Umbilical cord (tissue), 2 donors: ENCODE measurements at places on chromosomes 12 and 14.

DNA sequence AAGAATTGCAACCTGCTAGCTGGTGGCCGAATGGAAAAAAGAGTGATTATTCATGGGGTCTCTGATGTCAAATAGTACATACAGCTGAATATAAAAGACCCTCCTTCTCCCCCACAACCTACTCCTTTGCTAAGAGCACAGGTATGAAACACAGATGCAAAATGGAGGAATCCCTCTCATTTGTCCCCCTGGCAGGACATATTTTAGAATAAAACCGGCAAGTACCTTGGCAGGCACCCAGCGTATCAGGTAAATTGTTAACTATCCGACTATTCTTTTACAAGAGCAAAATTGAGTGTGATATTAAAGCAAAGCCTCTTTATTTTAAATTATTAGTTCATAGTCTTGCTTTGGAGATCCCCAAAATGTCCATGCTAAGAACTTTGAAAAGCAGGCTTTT is 73.7 kb upstream of the USP44 start:
- no peak for DNase-seq

DNA sequence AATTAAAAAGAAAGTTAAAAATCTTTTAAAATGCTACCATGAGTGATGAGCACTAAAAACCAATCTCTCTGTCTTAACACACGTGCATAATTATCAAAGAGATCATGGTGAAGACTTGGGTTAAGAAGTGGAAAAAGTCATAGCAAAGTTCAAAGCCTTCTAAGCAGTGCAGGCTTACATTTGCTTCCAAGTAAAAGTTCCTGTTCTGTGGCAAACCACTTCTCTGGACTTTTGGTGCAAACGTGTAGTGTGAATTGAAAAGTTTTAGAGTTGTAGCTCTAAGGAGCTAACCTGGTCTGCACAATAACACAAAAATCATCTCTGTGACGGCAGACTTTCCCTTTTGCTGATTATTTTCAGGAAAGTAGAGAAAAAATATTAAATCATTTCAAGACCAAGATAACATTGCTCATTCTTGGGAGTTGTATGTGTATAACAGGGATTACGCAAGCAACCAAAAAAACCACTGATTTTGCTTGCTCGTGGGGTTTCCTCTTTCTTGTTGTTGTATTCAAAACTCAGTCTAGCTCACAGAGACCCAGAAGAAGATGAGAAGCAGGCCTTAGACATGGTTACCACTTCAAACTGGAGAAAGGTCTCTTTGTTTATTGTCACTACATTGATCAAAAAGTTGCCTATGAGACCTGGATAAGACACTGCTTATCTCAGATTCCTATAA is 2.3 kb upstream of the GLIPR1 start:
- DNase-seq = peak; percentile 77

- no peak for DNase-seq
These were observed 3.4 kb downstream of the DCTN2 start for GRCh38 chr12:57543581-57543980.

DNA sequence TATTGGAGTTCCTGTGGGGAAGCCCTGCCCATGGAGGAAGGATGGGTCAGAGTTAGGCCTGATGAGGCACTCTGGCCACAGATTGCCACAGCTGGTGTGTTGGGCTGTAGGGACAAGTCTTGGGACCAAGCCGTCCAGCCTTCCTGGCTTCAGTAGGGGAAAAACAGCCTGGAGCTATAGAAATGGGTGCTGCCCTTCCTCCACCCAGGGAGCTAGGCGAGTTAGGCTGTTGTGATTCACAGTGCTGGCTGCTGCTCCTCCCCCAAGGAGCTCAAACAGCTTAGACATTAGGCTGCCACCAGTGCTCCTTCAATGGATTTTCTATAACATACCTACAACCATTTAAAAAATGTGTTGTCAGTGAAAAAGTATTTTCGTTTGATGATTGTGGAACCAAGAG is 274.3 kb downstream of the RPL10L start:
- no peak for DNase-seq

DNA sequence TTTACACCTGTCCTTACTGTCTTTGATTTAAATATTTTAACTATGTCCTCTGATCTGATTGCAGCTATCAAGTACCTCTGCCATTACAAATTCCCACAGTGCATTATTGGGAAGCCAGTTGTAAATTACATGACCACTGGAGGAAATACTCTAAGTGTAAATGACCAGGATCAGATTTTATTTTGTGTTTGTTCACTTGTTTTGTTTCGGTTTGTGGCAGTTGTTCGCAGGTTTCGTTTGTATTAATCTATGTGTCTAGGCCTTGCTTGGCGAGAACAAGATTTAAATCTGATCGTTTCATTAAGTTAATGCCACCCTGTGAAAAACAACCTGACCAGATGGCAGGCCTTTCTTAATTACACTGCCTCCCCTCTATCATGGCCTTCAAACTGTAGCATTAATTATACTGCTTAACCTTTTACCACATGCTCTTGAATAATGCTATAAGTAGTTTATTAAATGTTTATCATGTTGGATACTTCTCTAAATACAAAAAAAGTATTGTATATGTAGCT is 990.1 kb downstream of the TMTC2 start:
- no peak for DNase-seq

DNA sequence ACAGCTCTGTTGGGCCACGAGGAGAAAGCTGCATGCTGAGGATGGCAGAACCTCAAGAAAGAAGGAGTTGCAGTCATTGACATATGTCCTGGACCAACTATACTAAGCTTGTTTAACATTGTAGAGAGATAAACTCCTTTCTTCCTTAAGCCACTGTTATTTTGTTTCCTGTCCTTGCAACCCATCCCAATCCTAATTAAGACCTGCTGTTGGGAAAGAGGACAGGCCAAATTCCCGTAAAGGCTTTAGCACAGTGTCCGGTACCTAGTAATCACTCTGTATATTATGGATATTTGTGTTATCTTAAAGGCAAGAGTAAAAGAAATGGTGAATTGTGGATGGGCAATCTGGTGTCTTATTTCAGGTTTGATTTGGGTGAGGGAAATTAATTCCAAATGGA is 53.5 kb upstream of the WSCD2 start:
- no peak for DNase-seq

DNA sequence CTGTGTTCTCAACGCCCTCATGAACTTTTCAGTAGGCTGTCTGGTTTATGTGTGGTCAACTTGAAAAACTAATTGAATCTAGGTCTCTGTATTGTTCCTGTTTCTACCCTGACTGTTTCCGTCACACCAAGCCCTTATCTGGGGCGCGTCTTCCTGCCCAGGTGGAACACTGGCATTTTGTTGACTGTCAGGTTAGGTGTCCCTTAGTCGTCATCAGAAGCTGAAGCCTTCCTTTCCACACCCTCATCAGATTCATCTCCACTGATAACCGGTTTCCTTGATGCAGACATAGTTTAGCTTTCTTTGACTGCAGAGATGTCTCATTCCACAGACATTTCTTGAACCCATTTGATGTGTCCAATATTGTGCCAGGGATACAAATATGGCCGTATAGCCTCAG is 96.5 kb downstream of the DUSP16 start:
- DNase-seq = no peak

DNA sequence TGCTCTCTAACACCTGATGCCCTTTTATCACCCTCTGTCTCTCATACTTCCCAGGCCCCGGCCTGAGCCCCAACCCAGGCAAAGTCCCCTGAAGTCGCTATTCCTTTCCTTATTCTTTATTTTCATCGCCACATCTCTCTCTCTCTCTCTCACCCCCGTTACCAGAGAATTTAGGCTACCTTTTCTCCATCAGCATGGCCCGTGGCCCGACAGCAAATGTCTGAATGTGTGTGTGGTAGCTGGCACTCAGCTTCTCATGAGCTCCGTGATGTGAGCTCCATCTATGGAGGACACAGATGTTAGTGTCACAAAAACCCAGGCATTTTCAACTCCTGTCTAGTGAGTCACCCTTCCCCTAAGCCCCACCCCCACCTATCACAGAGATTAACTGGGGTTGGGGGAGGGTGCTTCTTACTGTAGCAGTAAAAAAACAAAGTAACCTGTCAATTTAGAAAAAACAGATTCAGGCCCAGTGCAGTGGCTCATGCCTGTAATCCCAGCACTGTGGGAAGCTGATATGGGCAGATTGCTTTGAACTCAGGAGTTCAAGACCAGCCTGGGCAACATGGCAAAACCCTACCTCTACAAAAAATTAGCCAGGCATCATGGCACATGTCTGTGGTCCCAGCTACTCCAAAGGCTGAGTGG is 53.8 kb downstream of the VCPKMT start:
- peak; percentile 70 for DNase-seq

- DNase-seq = peak; percentile 68
These were observed 143.5 kb downstream of the SCARB1 start for GRCh38 chr12:124720004-124720680.

DNA sequence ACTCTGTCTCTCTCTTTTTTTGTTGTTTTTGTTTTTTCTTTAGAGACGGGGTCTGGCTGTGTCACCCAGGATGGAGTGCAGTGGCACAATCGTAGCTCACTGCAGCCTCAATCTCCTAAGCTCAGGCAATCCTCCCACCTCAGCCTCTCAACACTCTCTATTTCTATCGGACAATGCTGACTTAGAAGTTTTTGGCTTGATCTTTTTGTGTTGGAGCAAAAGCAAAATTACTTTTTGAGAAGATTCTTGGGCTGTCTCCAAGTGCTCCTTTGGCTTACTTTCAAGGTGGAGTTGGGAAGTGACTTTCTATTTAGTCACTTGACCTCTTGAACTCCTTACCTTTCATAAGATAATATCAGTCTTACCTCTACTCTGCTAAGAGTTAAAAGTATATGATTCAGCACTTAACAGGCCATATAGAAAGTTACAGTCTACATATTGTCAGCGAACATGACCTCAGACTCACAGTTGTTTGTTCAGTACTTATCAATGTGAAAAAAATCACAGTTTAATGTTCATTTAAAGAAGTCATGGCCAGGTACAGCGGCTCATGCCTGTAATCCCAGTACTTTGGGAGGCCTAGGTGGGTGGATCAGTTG is 15.4 kb upstream of the MIA2 start:
- DNase-seq = no peak

GRCh38 chr14:95273001-95273978 is 46.4 kb downstream of the CLMN start:
- DNase-seq = peak; percentile 86

DNA sequence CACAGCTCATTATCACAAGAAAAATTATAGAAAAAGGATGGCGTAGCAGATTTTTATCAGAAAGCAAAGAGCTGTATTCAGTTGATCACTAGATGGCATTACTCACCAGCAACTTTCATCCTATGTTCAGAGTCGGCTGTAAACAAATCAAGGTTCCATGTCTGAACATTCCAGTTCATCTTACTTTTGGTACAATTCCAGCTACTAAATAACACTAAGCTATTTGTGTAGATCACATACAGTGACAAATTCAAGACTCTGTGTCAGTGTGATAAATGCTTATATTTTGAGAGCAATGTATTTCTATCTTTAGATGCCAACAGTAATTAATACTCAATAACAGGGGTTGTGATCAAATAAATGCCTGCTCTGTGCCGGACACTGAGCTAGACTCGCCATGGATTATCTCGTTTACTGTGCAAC is 30.1 kb downstream of the NRDE2 start:
- peak; percentile 73 for DNase-seq

GRCh38 chr12:77033658-77034536 is 31.5 kb downstream of the E2F7 start:
- peak; percentile 29 for DNase-seq

DNA sequence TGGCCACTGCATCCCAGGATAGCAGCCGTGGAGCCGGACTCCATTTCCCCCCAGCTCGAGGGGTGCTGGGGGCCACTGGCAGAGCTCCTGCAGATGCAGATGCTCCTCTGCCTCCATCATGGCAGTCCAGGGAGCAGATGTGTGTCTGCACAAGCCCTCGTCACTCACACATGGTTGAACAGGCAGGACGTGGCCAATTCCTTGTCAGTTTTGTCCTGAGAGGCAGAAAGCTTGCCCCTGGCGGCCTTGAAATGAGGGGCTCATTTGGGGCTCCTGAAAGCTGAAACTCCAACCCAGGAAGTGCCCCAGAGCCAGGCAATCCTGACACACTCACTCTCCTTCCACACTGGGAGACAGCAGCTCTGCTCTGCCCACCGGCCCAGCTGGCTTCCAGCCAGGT is 100.9 kb upstream of the C14orf180 start:
- no peak for DNase-seq

DNA sequence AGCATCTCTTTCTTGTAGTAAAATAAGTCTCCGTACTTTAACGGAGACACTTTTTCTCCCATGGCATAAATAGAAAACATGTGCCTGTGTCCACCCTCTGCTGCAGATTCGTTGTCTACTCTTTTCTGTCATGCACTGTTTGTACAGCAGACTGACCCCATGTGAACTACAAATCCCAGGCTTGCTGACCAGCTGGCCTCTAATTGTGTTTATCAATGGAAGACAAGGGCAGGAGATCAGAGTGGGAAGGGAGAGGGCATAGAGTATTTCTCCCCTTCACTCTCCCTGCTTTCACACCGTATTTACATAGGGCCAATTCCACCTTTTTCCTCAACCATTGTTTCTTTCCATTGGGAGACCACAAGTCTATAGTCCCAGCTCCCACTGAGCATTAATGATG is 31.0 kb upstream of the TMTC2 start:
- no peak for DNase-seq

DNA sequence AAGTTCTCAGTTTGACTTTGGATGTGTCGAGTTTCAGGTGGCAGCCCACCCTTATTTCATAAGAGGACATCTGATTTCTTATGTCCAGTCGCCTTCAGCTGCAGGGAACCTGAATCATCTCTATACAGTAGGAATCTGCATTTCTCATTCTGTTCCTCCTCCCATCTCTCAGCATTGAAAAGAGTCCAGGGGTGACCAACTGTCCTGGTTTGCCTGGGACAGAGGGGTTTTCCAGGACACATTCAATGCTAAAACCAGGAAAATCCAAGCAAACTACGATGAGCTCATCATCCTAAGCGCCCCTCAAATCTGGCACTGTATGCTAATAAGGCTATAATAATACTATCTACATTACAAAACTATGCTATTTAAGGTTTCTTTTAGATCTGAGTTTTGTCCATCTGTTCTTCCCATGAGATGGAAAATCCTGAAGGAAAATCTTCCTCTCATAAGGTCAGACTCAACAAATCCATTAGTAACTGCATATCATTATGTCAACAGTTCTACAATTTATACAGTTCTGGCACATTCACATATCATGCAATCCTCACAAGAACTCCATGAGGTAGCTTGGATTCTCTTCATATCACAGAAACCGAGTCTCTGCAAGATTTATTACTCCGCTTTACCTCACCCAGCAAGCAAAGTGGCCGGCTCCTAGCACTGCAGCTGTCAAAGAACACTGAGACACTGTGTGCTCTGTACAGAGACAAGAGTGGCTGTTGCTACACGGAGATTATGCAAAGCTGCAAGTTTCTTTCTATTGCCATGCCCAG is 15.6 kb upstream of the CALM1 start:
- DNase-seq = peak; percentile 88
